Hematopoietic multipotent progenitor cell (in vitro differentiated cells): ENCODE measurements at places on chromosomes 11 and 22. TPM values are rescaled to one million over a fixed set of nuclear protein-coding genes. Genes with fewer than 3 reads are reported as not detected.

JAML gene
- 26.9 TPM for total RNA-seq

CDK2AP2 gene
- total RNA-seq, result 42.5 TPM

TMEM41B gene
- 12.9 TPM for total RNA-seq

POLR2L gene
- total RNA-seq, result 41.5 TPM

CHST1 gene
- total RNA-seq, result under 0.01 TPM
